ENCODE measurements at places on chromosomes 12 and 14.
A peak's percentile ranks its signal among the peaks of the same experiment; 100 is the strongest.

- no peak for DNase-seq
Observed at GRCh38 chr12:46299851-46300250, 31.0 kb upstream of the SLC38A1 start.

- no peak for DNase-seq
Observed at GRCh38 chr12:25286837-25287236, 36.1 kb upstream of the KRAS start.

DNA sequence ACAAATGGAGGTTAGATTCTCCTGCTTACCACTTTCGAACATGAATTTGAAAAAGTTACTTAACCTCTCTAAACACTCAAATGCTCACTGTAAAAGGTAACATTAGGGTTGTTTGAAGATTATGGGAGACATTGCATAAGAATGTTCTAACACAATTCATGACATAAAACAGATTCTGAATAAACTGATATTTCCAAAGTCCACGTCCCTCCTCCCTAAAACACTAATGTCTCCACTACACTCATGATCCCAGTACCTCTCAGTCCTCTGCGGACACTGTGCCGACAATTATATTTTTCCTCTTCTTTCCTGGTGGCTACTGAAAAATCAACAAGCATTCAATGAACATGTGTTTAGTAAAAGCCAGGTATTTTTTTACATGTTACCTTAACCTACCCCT lies 18.8 kb upstream of the IAPP start:
- DNase-seq, result no peak

GRCh38 chr14:65792208-65792905 lies 379.8 kb downstream of the FUT8 start:
- DNase-seq, result peak; percentile 61

DNA sequence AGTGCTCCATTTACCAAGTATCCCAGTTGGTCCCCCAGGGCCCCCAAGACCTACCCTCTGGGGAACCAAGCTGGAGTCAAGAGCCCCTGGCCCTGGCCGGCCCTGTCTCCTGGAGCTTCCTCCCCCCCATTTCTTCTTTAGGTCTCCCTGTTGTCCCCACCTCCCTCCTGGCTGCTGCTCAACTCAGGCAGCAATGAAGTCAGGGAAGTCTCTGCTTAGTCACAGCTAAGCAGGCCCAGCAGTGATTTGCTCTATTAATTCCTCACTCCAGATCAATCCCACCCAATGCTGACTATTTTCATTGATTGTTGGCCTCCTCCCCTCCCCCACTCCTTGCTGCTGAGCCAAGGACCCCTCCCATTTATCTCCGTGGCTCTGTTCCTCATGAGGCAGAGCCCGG lies 28.3 kb downstream of the VSX2 start:
- no peak for DNase-seq

DNA sequence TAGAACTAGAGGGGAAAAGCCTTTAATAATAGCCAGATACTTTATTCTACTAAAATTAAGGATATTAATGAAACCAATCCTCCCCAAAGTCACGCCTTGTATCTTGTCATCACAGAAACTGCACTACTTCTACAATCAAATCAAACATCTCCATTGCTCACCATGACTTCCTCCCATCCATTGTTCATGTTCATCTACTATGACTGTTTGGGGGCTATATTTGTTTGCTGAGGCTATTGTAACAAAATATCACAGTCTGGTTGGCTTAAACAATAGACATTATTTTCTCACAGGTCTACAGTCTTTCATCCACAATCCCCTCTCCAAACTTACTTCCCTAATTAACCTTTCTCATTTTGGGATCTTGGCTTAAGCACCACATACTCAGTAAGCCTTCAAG lies 193.6 kb upstream of the FSCB start:
- DNase-seq, result no peak

GRCh38 chr14:104682107-104682593 lies 7.3 kb upstream of the INF2 start:
- DNase-seq, result peak; percentile 82

DNA sequence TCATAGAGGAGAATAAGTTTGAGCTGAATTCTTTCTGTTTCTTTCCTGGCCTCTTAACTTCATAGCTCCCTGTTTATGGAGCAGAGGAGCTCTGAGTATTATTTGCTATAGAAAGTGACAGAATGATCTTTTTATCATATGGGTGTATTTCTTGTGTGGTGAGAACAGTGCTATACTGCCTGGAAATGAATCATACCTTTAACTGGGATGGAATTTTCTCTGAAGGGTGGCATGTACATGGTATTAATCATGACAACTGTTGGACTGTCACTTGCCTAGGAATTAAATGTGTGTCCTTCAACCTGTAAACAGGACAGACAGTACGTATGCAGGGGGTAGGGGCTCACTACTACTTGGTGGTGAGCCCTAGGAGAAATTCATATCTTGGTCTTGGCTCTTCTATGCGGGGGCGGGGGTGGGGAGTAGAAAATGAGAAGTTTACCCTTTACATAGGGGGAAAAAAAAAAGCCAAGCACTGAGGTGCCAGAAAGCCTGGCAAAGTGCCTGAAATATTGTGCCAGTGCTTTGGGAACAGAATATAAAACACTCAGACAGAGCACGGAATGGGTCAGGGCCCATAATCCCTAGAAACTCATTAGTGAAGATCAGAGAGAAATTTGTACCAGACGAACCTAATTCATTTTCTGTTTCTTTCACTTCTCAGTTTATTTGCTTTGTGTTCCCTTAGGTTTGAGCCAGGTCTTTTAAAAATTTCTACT lies 33.8 kb downstream of the ARMH4 start:
- DNase-seq, result no peak

DNA sequence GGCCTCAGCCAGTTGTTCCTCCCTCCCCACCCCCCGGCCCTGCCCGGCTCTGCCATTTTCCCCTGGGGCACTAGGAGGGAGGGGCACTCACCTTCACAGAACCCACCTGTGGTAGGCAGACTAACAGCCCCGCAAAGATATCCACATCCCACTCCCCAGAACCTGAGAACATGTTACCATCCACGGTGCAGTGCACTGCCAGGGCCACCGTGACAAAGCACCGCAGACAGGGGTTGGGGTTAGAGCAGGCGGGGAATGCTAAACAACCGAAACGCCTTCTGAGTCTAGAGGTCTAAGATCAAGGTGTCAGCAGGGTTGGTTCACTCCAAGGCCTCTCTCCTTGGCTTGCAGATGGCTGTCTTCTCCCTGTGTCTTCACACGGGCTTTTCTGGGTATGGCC lies 57.4 kb upstream of the NCOR2 start:
- DNase-seq, result no peak

GRCh38 chr14:23380197-23380914 lies 3.5 kb downstream of the CMTM5 start:
- DNase-seq, result no peak

GRCh38 chr14:69901113-69901951 lies 22.1 kb downstream of the SMOC1 start:
- no peak for DNase-seq

DNA sequence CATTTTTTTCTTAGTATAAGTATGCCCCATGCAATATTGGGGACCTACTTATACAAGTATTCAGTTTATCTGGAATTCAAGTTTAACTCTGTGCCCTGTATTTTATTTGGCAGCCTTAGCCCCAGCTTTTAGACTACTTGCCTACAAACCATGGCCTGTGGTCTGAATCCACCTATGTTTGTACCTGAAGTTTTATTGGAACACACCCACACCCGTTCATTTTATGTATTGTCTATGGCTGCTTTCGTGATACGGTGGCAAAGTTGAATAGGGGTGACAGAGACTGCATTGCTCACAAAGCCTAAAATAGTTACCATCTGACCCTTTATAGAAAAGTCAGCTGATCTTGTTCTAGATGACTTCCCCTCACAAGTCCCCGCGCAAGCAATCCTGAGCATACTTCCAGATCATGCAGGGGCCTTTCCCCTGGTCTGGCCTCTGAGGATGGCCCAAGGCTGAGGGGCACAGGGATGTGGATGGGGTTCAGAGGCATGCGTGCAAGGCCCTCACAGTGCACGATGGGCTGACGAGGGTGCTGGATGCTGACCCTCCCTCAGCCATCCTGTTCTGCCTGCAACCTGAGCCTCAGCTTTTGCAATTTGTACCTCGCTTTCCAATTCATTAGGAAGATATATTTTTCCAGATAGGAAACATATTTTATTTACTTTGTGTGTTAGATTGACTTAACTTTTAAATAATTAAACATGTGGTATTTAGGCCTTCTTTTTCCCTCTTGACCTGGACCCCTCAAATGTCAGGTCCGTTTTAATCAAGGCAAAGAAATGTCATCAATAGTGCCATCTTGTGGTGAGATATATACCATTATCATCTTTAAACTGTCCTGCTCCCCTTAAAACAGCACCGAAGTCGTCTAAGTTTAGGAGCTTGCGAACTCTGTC lies 527.3 kb upstream of the CCDC196 start:
- DNase-seq, result peak; percentile 34

GRCh38 chr12:74626397-74626796 lies 88.8 kb downstream of the ATXN7L3B start:
- no peak for DNase-seq

DNA sequence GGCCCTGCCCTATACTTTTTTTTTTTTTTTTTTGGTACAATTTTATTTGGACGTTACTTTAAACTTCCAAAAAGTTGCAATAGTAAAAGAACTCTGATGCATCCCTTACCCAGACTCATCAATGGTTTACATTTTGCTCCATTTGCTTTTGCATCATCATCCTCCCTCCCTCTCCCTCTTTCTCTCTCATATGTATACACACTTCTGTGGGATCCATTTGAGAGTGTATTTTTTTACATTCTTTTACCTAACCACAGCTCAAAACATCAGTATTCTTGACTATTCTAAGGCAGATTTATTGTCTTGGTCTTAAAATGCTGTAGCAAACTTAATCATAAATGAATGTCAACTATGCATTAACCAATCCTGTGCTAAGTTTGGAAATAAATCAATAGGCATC lies 111.6 kb downstream of the PRICKLE1 start:
- DNase-seq, result no peak

GRCh38 chr14:50082308-50082742 lies 34.0 kb downstream of the VCPKMT start:
- DNase-seq, result no peak

DNA sequence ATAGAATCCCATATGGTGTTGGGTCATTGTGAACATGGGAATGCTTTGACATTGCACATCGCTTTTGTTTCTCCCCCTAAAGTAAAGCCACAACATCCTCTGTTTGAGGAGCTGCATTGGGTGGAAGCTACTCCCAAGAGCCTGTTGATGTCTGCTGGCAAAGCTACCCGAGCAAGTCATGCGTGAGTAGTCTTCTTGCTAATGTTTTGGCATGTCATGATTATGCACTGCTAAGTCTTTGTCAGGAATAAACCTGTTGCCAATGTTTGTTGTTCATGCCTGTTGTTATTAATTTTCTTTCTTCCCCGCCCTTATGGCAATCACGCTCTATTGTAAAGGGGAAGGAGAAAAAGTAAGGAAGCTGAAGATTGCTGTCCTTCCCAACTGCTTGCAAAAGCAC lies 97.3 kb downstream of the EXOC5 start:
- DNase-seq, result no peak

DNA sequence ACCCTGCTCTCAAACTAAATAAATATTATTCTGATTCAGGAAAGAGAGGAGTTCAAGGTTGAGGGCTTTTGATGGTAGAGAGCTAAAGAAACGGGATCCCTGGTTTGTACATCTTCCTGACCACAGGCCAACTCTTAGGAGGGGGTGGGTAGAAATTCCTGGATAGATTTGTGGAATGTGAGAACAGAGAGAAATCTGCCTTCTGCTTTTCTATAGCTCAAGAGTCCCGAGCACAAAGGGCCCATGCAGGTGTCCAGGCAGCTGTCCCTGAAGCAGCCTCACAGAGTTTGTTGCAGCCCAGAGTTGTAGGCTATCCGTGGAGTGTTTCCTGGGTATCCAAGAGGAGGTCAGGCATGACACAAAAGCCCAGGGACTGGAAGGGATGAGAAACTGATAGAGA lies 198.6 kb downstream of the BCAT1 start:
- DNase-seq, result no peak

GRCh38 chr12:27575762-27576118 lies 51.7 kb downstream of the PPFIBP1 start:
- DNase-seq, result peak; percentile 32

- DNase-seq, result no peak
Observed at GRCh38 chr14:30221546-30221945, 293.9 kb upstream of the PRKD1 start.

GRCh38 chr12:24902511-24903328 lies 46.2 kb downstream of the BCAT1 start:
- DNase-seq, result peak; percentile 62

- DNase-seq, result no peak
Observed at GRCh38 chr14:56666294-56666693, 86.7 kb downstream of the TMEM260 start.

- no peak for DNase-seq
Observed at GRCh38 chr14:33918256-33918655, 32.6 kb downstream of the EGLN3 start.

DNA sequence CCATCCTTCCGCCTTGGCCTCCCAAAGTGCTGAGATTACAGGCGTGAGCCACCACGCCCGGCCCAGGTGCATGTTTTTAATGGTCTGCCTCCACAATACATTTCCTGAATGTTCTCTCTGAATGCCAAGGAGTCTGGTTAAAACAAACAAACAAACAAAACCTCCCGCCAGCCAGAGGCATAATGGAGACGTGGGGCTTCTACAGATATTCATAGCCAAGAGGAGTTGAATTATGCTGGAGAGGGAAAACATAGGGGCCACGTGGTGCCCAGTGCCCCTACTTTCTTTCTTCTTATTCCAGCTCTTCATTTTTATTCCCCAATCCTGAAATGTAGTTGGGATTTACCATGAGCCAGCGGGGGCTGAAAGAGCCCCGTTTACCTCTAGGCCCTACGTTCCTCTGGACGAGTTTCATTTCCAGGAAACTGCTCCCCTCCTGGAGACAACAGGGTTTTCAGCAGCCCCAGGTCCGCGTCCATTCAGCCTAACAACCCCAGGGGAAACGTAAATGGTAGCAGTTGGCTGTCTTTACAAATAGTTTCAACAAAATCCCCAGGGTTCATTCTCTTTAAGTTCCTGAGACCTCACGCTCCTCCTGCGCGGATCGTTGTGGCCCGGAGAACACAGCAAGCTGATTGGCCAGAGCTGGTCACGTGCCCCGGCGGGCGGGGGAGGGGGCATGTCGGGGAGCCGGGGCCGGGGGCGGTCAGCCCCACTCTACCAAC lies 108.5 kb upstream of the ESRRB start:
- DNase-seq, result peak; percentile 50

DNA sequence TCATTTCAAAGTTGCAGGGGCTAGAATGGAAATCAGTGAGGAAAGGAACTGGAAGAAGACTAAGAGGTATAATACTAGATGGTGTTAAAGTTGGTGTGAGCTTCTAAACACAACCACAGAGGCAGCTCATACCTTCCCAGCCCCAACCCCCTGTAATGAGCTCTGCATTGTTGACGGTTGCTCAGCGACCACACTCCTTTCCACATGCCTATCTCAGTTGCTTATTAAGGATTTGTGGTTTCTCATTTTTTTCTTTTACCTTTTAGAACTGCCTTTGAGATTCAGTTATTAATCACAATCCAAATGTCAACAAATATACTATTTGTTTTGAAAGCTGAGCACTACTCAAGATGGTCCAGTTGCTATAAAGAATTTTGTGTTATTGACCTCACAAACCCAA lies 62.1 kb upstream of the KIF21A start:
- no peak for DNase-seq
